ENCODE measurements at places on chromosomes 2 and 18.

- no peak for DNase-seq
These were observed 89.9 kb downstream of the LYPD6 start for GRCh38 chr2:149420053-149420963.

GRCh38 chr2:23772684-23773083, 154.2 kb downstream of the ATAD2B start:
- no peak for DNase-seq

DNA sequence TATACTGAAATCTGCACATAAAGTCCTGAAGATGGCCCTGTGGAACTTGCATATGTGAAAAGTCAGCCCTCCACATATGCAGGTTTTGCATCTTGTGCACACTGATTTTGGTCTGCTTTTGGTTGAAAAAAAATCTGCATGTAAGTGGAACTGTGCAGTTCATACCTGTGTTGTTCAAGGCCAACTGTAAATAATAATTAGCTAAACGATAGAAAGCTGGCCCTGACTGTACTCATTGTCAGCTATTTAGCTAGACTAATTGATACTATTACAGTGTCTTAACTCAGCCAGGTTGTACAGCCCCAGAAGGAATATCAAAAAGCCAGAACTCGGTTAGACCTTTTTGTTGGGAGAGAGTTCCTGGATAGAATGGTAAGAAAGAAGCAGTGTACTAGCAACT, 54.5 kb downstream of the EHBP1 start:
- no peak for DNase-seq

DNA sequence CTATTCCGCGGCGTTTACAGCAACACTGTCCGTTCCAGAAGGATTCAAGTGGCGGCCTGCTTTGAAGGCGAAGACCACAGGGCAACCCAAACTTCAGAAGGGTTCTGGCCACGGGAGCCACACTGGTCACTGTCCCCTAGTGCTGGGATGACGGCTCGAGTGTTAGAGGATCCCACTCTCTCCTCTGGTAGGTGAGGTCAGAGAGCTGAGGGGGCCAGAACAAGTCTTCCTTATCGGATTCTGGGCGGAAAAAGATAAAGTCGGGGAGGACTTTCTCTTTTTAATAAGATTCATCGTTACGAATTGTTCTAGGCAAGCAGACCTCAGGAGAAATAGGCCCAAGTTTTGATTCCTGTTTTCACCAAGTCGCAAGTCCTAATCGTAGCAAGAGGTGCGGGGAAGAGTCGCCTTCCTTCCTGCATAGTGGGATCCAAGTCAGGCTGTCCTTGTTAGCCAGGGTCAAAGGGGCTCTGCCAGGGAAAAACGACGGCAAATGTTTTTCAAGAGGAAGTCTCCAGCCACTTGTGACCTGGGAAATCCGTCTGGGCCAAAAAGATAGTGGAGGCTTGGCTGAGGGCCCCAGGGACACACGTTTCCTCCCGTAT, 864 bp upstream of the MYL12A start:
- DNase-seq: no peak

GRCh38 chr2:31414601-31415241, at the start of gene XDH:
Gene XDH, minus strand, starts transcription at chr2:31414742. Its CDS starts 76 bp downstream, at chr2:31414666.
- DNase-seq: no peak

- peak; percentile 9 for DNase-seq
These were observed 529.8 kb upstream of the VRK2 start for GRCh38 chr2:57516698-57517340.

- no peak for DNase-seq
These were observed 82.8 kb upstream of the DTNA start for GRCh38 chr18:34627137-34627920.

GRCh38 chr18:50065527-50065926, 129.4 kb downstream of the MYO5B start:
- no peak for DNase-seq

DNA sequence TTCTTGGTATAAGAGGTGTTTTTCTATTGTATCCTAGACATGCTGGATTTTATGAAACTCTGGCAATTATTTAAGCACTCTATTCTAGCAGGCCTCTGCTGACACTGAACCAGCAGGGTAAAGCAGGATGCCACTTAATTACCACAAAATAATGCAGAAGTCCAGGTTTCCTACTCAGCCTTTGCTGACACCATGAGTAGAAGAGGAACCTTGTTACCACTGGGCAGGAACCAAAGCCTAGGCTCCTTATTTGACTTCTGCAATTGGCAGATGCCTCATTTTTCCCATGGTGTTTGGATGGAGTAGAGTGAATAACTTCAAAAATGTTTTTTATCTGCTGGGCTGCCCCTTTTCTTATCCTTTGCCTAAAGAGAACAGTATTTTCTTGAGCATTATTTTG, 60.8 kb downstream of the THNSL2 start:
- no peak for DNase-seq

- no peak for DNase-seq
These were observed 76.1 kb downstream of the AFF3 start for GRCh38 chr2:100066246-100066645.

DNA sequence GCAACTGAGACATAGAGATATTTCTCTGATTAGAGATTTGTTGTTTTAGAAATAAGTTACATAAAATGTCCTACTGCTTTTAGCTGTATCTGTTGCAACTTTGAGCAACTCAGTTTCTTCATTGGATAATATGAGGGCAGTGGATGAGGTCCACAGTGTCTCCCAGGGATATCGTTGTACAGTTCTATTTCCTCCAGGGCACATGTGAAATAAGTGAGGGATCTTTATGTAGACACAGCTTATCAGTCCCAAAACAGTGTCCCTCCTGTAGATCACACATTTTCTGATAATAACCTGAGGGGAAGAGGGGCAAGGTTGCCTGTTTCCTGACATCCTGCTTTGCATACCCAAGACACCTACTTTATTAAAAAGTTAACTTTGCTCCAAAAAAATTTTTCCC, 1231.2 kb upstream of the ZEB2 start:
- DNase-seq: no peak

DNA sequence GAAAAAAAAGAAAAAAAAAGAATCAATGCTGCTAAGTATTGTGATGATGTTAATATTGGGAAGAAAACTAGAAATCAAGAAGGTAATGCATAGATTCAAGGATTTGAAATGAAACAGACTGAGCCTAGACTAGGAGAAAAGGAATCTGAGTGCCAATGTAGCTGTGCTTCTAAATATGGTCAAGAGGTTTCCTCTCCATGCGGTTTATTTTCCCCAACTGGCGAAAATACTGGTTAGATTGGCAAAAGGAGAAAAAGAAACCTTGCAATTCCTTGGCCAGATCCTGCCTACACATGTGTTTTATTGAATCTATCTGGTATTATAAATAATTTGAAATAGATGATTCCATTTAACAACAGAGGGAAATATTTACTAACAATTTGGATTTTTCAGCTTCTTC, 5.7 kb downstream of the SCN3A start:
- no peak for DNase-seq

GRCh38 chr2:127305990-127306585, 12.1 kb upstream of the ERCC3 start:
- DNase-seq: no peak

DNA sequence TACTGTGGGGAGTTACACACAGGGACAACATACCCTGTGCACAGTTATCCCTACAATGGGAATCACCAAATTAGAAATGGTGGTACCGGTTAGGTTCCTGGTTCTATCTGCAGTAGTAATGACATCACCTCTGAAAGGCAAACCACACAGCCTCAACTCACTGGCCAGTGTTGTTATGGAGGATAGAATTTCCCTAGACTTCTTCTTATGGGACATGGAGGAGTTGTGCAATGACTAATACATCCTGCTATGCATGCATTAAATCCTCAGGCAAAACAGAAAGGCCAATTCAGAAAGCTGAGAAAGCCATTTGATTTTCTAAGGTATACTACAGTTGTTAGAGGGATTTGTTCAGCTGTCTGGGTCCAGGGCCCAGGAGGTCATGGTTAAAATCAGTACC, 439.3 kb downstream of the TMX3 start:
- DNase-seq: peak; percentile 65

GRCh38 chr2:43408407-43409160, 182.2 kb upstream of the ZFP36L2 start:
- DNase-seq: no peak

- no peak for DNase-seq
These were observed 109.3 kb downstream of the ADCYAP1 start for GRCh38 chr18:1013951-1014350.

DNA sequence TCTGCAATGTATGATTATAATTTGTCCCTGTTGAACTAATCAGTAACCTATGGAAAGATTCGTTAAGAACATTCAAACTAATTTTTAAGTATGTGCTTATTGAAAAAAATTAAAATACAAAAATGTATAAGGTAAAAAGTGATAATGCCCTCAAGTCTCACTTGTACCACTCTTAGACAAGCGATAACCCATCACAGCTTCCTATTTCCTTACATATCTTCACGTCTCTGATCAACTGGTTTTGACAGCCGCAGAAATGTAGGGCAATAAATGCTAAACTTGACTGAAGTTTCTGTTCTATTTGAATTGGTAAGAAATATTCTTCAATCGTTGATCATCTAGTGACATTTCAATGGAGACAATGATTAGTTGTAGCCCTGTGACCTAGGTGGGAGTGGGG, 112.5 kb downstream of the TCF4 start:
- DNase-seq: no peak

- no peak for DNase-seq
These were observed 157.4 kb downstream of the TAF4B start for GRCh38 chr18:26383454-26384270.

DNA sequence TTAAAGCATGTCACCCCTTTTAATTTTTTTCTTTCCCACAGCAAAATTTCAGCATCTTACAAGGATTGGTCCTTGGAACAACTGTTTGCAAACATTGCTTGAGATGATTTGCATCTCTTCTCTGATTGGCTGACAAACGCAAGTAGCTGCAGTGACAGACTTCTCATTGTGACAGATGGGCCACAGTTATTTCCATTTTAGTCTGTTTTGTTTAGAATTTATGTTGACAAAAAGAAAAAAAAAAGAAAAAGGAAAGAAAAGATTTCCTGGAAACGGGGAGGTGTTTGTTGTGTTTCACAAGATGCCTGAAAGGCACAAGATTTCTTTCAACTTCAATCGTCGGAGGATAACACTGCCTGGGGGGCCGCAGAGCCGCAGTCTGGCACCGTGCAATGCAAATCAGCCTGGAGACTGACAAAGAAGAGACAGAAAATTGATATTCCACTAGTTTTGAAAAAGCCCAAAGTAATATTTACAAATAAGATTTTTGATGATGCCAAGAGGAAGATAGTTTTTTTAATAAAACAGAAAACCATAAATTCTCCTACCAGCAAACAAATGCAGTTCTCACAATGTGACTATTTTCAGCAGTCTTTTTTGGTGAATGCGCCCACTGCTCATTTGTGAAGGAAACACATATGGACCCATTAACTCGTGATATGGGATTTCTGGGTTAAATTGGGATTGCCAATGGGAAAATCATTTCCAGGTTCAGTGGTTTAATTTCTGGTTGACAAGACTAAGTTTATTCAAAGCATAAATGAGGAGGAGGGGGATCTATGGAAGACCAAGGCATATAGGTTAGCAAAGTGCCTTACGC, 296.2 kb upstream of the SMIM21 start:
- no peak for DNase-seq

DNA sequence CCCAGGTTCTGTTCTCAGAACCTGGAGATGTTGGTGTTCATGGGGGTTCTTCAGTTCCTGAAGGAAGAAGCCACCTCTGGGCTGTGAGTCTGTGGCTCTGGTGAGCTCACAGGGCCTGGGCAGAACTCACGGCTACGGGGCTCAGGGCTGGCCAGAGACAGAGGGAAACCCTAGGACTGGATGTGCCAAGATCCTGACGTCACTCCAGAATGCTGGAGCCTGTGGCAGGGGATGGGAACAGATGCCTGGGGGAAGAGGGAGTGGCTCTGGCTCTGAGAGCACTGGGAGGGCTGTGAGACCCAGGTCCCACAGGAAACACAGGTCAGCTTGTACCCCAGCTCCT, at the start of gene OTOF:
Gene OTOF (minus strand): TSS at position 214 of the 343 bp plus-strand sequence.
- DNase-seq: no peak

DNA sequence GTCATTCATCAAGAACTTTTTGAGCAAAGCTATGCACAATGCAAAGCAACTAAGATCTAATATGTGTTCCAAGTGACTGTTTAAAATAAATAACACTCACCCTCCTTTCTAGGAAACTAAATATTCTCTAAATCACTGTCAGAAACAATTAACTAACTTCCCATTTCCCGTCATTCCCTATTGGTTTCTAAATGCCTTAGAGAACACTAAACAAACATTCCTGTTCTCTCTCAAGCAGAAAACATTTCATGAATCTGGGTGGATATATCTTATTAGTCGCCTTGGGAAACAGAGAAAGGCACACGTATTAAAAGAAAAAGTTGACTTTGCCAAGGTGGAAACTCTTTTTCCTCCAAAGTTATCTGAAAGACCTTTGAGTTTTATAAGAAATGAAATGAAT, 735.2 kb downstream of the MBD2 start:
- DNase-seq: no peak

DNA sequence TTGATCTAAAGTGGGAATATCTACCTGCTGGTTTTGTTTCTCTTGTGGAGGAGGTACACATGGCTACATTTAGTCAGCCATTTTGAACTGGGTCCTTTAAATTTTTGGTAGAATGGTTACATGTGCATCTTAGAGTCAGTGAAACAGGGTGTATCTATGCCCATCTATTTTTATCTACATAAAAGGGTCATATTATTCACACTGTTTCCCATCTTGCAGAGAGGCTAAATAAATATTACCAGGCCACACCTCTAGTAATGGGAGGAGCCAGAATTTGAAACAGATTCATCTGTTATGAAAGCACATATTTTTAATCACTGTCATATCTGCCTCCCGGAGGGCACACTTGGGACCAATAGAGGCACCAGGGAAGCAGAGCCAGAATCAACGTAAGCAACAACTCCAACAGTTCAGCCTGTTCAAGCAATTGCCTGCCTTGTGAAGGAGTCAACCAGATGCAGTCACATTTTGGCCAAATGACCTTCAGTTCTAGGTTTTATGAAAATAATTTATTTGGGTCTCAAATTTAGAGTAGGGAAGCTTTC, 376.8 kb downstream of the TSN start:
- peak; percentile 77 for DNase-seq

DNA sequence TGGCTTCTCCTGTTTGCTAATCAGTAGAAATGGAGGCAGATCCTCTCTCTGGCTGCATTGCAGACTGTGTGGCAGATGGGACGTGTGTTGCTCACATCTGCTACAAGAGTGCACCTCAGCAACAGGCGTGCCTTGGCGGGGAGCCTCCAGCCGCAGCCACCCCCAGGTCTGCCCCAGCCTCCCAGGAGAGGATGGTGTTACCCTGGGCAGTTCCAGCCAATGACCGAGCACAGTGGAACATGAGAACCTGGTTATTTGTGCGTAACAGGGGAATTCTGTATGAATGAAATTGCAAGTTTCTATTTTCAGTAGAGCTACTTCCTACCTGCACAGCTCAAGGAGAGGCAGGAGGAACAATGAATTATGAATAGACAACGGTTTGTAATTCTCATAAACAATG, 130.6 kb upstream of the CBLN2 start:
- DNase-seq: no peak

GRCh38 chr18:7147399-7147798, 29.8 kb upstream of the LAMA1 start:
- no peak for DNase-seq

Measured in HS-27A (cell line).